NCI-H1105 treated with DMSO at 0.1 percent for 48 hours (cell line): ENCODE measurements at places on chromosomes 1 and 21.
A peak's percentile ranks its signal among the peaks of the same experiment; 100 is the strongest.

DNA sequence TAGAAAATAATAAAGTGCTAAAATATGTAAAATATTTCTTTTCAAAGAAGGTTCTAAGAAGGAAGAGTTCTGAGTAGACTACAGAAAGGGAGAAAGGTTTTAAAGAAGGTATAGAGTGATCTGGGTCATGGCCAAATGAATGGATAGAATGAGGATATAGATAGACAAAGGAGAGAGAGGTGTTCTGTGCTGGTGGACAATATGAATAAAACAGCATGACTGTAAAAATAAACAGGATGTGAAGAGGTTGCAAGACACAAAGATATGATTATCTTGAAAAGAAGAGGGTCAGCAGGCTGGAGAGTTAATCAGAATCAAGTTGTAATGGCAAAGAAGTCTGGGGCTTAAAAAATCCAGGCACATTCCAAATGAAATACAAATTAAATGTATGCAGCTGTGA is 86.7 kb upstream of the GNG4 start:
- DNase-seq = no peak

DNA sequence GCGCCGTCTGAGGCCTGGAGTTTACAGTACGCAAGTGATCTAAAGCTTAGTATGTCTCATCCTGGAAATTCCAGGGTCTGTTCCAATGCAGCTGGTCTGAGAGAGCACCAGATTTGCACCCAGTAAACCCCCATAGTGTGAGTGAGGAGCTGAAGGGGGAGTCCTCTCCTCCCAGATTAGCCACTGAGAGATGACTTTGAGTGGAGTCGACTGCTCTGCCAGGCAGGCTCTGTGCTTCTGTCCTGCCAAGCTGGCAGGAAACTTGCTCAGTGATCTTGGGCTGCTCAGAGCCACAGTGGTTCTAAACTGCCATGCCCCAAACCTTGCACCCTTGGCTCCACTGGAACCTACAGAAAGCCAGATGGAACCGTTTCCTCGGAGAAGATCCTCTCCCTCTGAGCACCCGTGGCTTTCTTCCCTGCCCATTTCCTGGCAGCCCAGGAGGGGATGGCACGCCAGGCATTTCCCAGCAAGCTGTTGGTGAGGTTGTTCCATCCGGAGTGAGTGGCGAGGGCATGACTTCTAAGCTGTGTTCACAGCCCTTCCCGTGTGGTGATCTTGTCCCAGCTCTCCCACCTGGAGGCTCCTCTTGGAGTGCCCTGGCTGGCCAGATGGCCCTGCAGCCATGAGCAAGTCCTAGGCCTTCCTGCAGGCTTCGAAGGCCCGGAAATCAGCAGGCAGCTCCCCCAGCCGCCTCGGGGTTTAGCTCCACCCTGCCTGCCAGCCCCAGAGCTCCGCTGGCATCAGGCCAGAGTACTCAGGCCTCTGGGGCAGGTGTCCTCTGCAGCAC is 125.9 kb upstream of the VAMP3 start:
- peak; percentile 91 for DNase-seq

- DNase-seq = no peak
Observed at GRCh38 chr1:93000291-93000690, 39.0 kb upstream of the DIPK1A start.

DNA sequence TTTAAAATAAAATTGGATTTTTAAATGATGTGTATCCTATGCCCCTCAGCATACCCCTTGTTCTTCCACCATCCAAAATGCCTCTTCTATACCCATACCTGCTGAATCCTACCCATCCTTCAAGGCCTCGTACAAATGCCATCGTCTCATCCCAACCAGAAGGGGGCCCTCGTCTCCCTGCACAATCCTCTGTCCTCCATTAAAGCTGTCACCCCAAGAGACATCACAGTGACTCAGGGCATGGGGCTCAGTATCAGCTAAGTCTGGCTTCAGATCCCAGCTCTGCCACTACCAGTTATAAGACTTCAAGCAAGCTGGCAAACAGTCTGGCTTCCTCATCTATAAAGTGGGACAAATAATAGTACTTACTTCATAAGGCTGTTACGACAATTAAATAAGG is 23.8 kb downstream of the IGFN1 start:
- no peak for DNase-seq

GRCh38 chr21:25428537-25428936 is 178.7 kb downstream of the MRPL39 start:
- no peak for DNase-seq

DNA sequence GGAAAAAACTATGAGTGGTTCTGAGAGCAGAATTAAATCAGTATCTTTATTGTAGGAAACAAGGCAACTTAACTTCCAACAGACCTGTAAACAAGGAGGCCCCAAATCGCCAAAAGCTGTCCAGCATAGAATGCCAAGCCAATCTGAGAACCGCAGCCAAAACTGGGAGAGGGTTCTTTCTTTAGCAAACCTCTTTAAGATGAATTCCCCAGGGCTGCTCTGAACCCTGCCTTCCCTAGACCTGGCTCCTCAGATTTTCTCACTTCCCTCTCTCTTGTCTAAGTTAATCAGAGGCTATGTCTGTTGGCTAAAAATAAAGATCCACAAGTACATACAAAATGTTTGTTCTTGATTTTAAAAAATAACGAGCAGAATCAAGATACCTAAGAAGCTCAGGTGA is 141.4 kb downstream of the SMYD3 start:
- no peak for DNase-seq
